Activated CD4-positive, alpha-beta T cell treated with anti-CD3 and anti-CD28 coated beads for 36 hours (primary cell): ENCODE measurements at places on chromosomes 11 and 22. TPM values are rescaled to one million over a fixed set of nuclear protein-coding genes. Genes with fewer than 3 reads are reported as not detected.

Gene E2F8
- 18.0 TPM for total RNA-seq

Gene WNT7B
- not detected for total RNA-seq

DNA sequence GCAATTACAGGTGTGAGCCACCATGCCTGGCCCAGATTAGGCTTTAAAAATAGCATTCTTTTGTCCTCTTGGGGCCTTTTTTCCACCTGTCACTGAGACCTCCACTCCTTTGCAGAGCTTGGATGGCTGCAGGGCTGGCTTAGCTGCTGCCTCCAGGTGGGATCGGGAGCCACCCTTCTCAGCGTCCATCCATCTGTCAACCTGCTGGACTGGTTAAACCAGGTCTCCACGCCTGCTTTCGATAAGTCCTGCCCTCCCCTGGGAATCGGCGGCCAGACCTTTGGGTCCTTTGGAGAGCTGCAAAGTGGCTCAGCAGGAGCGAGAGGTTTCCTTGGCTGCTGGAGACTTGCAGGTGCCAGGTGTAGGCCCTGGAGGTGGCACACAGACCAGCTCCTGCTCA lies 23.4 kb upstream of the GRAMD4 start:
- H3K4me3 ChIP-seq, result no peak overlapping the region
- no peaks in the 10 kb centered on the region for H3K36me3 ChIP-seq
- H3K27me3 ChIP-seq, result no peaks in the 10 kb centered on the region

GRCh38 chr11:95559899-95560298 lies 229.7 kb downstream of the FAM76B start:
- H3K4me3 ChIP-seq, result no peak overlapping the region
- DNase-seq, result no peak
- no peaks in the 10 kb centered on the region for H3K36me3 ChIP-seq
- H3K27me3 ChIP-seq, result peaks cover 3% of the 10 kb centered on the region

Gene ADM
- total RNA-seq, result 11.7 TPM

- H3K4me3 ChIP-seq, result no peak overlapping the region
- H3K27ac ChIP-seq, result no peak overlapping the region
- H3K27me3 ChIP-seq, result no peaks in the 10 kb centered on the region
- no peaks in the 10 kb centered on the region for H3K36me3 ChIP-seq
- peaks cover 21% of the 10 kb centered on the region for H3K4me1 ChIP-seq
Observed at GRCh38 chr22:30227438-30228228, 18.9 kb downstream of the LIF start.

Gene SHANK3
- total RNA-seq, result 0.16 TPM

- no peaks in the 10 kb centered on the region for H3K36me3 ChIP-seq
- no peaks in the 10 kb centered on the region for H3K27me3 ChIP-seq
- H3K27ac ChIP-seq, result no peak overlapping the region
- H3K4me3 ChIP-seq, result no peak overlapping the region
Observed at GRCh38 chr11:16086229-16086819, 270.0 kb downstream of the SOX6 start.

- DNase-seq, result peak; percentile 23
- peaks cover 58% of the 10 kb centered on the region for H3K4me1 ChIP-seq
- no peaks in the 10 kb centered on the region for H3K27me3 ChIP-seq
- H3K27ac ChIP-seq, result peak overlapping the region; percentile 100
- peak overlapping the region; percentile 97 for H3K4me3 ChIP-seq
Observed at GRCh38 chr11:61333550-61334433, 764 bp downstream of the TKFC start.

Gene SCGB1D2
- total RNA-seq, result not detected

Gene LMF2
- total RNA-seq, result 49.4 TPM

Gene DNAJB13
- 0.57 TPM for total RNA-seq

- H3K36me3 ChIP-seq, result no peaks in the 10 kb centered on the region
- DNase-seq, result peak; percentile 3
- no peak overlapping the region for H3K4me3 ChIP-seq
Observed at GRCh38 chr11:1121331-1121812, 36.4 kb upstream of the MUC5AC start.

DNA sequence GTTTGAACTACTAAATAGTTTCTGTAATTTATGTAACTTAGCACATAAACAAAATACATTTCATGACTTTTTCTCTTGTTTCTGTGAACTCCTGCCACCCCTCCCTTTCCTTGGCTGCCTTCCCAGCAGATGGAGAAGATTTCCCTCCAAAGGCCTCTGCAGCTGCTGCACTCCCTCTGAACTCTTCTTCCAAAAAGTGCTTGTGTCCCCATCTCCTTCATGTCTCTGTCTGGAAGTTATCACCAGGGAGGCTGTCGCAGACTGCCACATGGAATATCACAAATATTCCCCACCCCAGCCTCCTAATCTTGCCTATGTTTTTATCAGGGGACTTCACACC lies 1068.3 kb downstream of the OPCML start:
- no peaks in the 10 kb centered on the region for H3K36me3 ChIP-seq
- no peak overlapping the region for H3K4me3 ChIP-seq
- no peak for DNase-seq
- no peak overlapping the region for H3K27ac ChIP-seq

GRCh38 chr11:25794804-25795203 lies 537.1 kb upstream of the ANO3 start:
- no peaks in the 10 kb centered on the region for H3K27me3 ChIP-seq
- no peak overlapping the region for H3K4me3 ChIP-seq
- H3K27ac ChIP-seq, result no peak overlapping the region
- DNase-seq, result no peak

DNA sequence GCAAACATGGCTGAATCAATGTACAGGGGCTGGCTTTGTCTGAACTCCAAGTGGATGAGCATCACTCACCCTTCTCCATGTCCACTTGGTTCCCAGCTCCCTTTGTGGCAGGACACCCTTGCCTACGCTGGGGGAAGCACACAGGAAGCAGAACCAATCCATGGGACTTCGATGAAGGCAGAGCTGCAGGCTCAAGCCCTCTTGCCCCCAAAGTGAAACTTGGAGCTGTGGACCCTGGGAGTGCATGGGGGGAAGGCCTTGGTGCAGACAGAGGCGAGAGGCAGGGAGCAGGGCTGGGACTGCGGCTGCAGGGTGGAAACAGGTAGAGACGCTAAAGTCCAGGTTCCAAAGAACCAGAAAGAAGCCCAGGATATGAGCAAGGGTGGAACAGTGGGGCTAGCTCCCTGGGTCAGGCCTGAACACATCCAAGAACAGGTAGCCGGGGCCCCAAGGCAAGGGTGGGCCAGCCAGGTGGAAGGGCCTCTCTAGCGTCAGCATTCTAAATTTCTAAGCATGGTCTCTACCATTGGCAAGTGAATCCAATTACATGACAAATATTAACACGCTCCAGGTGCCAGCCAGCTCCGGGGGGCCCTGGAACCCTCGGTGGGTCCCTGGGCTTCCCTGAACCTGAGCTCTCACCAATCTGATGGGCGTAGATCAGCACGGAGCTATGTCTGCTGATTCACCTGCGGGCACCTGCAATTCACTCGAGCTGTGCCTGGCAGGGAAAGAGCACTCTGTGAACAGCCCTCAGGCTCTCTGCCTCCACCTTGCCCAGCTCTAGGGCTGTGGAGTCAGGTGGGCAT lies 532.8 kb downstream of the BRD1 start:
- no peak for DNase-seq
- H3K36me3 ChIP-seq, result no peaks in the 10 kb centered on the region
- H3K4me1 ChIP-seq, result no peaks in the 10 kb centered on the region
- no peak overlapping the region for H3K4me3 ChIP-seq
- peaks cover 7% of the 10 kb centered on the region for H3K27me3 ChIP-seq

DNA sequence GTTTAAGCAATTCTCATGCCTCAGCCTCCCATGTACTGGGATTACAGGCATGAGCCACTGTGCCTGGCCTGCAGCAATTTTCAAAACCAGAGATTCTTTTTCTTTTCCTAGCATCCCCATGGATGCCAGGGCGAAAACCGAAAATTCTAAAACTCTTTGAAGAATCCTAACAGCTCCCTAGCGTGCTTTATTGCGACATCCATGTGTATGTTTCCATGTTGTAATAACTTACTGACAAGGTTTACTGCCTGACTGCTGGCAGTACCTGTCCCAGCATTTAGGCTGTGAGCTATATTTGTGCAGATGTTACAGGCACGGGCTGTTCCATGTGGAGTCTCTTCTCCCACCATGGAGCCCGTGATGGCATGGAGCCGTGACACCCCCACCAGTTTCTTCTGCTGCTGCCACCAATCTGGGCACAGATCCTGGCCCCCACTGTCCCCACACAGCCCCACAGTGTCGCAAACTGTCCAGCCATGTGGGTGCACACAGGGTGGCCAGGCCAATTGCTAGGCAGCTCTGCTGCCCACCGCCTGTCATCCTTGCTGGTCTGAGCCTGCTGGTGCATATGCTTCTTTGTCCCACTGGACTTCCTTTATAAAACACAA lies 7.1 kb upstream of the TAB1 start:
- no peak overlapping the region for H3K27ac ChIP-seq
- H3K36me3 ChIP-seq, result no peaks in the 10 kb centered on the region
- H3K27me3 ChIP-seq, result no peaks in the 10 kb centered on the region
- DNase-seq, result no peak

- no peak overlapping the region for H3K27ac ChIP-seq
- no peak for DNase-seq
Observed at GRCh38 chr11:30310623-30311022, 12.3 kb upstream of the ARL14EP start.

DNA sequence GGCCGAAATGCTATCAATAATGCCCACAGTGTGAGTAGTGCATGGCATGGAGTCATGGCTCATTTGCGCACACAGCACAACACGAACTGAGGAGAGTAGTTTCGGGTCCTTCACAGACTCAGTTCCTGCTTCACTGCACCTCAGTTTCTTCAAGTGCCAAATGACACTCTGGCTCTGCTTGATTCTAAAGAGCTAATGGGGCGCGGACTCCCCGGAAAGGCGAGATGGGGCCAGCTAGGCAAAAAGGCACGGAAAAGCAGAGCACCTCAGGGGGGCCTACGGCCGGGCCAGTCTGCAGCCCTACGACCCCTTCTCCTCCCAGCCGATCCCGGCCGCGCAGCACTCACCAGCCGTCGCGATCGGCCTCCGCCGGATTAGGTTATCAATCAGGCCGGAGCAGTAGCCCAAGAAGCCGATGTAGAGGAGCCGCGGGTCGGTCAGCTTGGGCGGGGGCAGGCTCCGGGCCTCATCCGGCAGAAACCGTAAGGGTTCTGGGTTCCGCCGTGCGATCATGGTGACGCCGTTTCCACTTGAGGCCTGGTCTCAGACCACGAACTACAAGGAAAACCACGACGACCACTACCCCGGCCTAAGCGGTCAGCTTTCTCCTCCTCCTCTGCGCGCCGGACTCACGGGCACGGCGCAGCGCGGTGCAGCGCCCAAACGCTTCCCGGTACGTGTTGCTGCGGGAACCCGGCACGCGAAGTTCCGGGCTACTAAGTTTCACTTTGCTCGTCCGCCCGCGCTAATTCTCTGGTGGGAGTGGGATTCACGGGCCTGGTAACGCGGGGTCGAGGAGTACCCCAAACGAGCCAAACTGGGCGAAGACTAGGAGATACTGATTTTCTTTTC lies at the start of gene NDUFC2:
Gene NDUFC2, minus strand, starts transcription at position 631 of the 852 bp plus-strand sequence. Its CDS starts 118 bp downstream, at position 513.
- DNase-seq, result peak; percentile 81
- peaks cover 7% of the 10 kb centered on the region for H3K36me3 ChIP-seq
- H3K4me1 ChIP-seq, result peaks cover 49% of the 10 kb centered on the region
- peak within 1 kb of the TSS; percentile 90 for H3K27ac ChIP-seq
- no peaks in the 10 kb centered on the region for H3K27me3 ChIP-seq

DNA sequence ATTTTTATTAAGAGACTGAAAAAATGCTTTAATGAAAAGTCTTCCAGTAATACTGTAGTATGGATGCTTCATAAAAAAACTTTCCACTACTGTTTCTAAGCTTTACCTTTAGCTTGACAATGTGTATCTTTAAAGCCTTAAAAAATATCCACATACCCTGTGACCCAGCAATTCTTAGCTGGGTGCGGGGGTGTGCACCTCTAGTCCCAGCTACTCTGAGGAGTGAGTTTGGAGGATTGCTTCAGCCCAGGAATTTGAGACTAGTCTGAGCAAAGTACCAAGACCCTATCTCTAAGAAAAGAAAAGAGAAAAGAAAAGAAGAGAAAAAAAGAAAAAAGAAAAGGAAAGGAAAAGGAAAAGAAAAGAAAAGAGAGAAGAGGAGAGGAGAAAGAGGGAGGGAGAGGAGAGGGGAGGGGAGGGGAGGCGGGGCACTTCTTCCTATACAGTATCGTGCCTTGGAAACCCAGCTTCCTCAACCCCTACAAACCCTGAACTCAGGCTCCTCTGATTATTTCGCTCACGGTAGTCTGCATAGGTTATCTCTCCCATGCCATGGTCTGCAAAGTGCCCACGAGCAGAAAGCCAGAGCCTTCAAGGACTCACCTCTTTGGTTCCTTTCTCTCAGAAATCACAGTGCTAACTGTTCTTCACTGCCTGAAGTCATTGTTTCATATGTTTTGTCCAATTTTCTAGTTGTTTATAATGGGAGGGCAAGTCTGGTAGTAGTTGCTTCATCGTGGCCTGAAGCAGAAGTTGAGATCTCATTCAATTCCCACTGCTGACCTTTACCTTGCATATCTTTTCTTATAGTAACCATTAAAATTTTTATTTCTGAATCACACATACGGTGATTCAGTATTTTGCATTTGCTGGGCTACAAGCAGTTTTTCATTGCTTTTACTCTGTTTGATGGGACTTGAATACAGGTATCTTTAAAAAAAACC lies 82.2 kb downstream of the FAM83F start:
- peaks cover 49% of the 10 kb centered on the region for H3K4me1 ChIP-seq
- peak overlapping the region; percentile 58 for H3K4me3 ChIP-seq
- H3K27ac ChIP-seq, result peak overlapping the region; percentile 76
- H3K36me3 ChIP-seq, result no peaks in the 10 kb centered on the region
- H3K27me3 ChIP-seq, result no peaks in the 10 kb centered on the region
- DNase-seq, result no peak

- peak overlapping the region; percentile 44 for H3K27ac ChIP-seq
- H3K27me3 ChIP-seq, result no peaks in the 10 kb centered on the region
- DNase-seq, result no peak
- no peaks in the 10 kb centered on the region for H3K36me3 ChIP-seq
- no peak overlapping the region for H3K4me3 ChIP-seq
Observed at GRCh38 chr22:30104501-30105156, 24.4 kb downstream of the HORMAD2 start.

- no peaks in the 10 kb centered on the region for H3K4me1 ChIP-seq
- H3K4me3 ChIP-seq, result no peak overlapping the region
- H3K27me3 ChIP-seq, result no peaks in the 10 kb centered on the region
- H3K27ac ChIP-seq, result no peak overlapping the region
- DNase-seq, result no peak
Observed at GRCh38 chr22:34114406-34114805, 194.1 kb upstream of the LARGE1 start.

Gene PRODH
- total RNA-seq, result not detected

DNA sequence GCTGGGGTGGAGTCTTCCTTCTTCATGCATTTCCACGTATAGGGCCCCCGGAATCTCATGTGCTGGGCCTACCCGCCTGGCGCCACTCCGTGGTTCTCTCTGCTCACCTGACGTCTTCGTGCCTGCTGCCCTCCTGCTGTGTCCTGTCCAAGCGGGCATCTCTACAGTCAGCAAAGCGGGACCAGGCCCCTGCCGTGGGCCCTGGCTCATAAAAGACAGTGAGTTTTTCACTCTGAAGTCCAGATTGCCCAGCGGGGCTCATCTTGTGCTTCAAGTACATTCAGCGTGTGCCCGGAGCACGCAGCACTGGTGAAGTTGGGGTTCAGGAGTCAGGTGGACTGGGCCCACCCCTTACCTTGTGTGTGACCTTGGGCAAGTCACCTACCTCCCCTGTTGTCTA lies 17.4 kb downstream of the C11orf24 start:
- no peaks in the 10 kb centered on the region for H3K36me3 ChIP-seq
- no peaks in the 10 kb centered on the region for H3K27me3 ChIP-seq
- no peak overlapping the region for H3K27ac ChIP-seq
- peaks cover 9% of the 10 kb centered on the region for H3K4me1 ChIP-seq
- no peak overlapping the region for H3K4me3 ChIP-seq
